ENCODE measurements at places on chromosomes 16 and 17.

GRCh38 chr17:76138234-76138895, 2.7 kb downstream of the FOXJ1 start:
- no peak for DNase-seq

- no peak for DNase-seq
Observed at GRCh38 chr17:50833510-50834428, 1.6 kb upstream of the WFIKKN2 start.

DNA sequence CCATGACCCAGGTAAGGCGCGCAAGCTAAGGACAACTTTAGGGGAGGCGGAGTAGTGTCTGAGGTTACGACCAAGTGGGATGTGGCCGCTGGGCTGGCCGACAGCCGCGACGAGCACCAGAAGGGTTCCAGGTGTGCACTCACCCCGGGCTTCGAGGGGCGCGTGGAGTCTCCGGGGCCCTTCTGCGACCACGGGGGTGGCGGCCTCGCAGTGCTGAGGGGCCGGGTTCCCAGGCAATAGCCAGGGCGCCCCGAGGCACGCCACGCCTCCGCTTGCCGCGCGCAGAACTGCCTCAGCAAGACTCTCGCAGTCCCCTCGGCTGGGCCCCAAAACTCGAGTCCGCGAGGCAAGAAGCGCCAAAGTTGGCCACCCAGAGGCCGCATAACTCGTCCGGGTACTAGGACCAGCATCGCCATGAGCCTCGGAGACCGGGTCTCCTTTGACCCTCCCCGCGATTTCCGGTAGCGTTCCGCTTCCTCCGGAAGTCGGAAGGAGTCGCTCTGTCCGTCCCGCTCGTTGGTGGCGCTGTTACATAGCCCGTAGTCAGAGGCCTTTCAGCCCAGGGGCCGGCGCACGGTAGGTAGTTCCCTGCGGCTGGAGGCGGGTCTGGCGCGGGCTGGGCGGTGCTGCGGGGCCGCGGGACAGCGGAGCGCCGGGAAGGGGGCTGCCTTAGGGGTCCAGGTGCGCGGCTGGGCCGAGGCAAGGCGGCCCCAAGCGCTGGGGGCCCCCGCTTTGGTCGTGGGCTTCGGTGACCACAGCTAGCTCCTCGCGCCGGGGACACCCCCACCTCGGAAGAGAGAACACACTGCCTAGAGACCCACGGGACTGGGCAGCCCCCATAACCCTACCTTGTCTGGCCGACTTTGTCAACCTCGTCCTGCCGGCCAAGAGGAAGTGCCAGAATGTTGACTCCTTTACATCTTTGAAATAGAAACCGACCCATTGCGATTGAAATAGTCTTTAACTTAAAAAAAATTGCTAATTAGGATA, at the start of the genes ADPRM and SCO1:
Gene ADPRM, plus strand, starts transcription at position 503 of the 990 bp plus-strand sequence. CDS start 7,333 bp downstream, outside the sequence.
Gene SCO1, minus strand, starts transcription at position 442 of the 990 bp plus-strand sequence. Its CDS starts 26 bp downstream, at position 416.
- peak; percentile 75 for DNase-seq

DNA sequence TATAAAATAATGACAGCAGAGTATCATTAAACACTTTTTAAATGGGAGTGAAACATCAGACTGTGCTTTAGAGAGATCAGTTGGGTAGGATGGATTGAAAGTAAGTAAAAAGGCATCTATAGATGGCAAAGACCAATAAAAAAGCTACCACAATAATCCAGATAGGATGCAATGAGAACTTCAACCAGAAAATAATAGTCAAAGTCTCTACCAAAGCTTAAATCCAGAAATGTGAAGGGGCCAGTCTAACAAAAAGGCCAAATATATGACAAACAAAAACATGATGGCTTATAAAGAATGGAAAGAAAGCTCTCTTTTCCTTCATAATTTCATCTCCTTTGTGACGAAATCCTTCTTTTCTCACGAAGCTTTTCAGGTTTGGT, 12.3 kb downstream of the KANSL1 start:
- DNase-seq = no peak

GRCh38 chr17:62876063-62876462, 67.9 kb upstream of the MARCHF10 start:
- DNase-seq = no peak

DNA sequence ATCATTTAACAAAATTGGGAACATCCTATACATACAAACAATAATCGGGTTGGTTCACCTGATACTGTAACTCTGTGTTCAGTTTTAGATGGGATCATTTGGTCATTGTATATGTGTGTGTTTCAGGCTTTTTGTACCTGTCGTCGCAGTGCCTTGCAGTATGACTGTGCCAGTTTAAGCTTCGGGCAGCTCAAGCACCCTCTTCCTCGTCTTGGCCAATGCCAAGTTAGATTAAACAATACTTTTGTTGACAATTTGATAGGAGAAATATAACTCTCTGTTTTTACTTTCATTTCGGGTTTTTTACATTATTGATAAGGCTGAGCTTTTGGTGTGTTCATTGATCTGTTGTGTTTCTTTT, 37.0 kb upstream of the ARHGAP17 start:
- DNase-seq = no peak

DNA sequence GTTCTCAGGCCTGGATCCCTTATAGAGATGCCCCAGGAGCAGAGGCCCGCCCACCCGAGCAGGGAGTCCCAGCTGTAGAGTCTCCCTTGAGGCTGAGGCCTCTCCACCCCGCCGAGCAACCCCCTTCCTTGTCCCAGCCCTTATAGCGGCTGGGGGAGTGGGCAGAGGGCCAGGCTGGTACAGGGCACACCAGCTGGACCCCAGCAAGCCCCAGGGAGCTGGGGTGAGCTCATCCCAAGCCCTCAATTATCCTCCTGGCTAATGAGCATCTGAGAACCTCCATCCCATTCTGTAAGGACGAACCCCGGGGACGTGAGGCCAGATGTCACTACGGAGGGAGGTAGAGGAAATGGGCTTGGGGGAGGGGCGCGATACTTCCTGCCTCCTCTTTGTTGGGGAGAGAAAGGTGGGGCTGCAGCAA, 3.2 kb upstream of the SNN start:
- no peak for DNase-seq

DNA sequence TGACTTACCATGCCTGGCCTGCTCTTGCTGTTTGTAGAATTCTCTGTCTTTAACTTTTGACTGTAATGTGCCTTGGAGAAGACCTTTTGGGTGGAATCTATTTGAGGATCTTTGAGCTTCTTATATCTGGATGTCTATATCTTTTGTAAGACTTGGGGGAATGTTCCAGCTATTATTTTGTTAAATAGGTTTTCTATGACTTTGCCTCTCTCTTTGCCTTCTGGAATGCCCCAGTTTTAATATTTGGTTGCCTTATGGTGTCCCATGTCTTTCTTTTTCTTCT, 10.3 kb upstream of the PHB1 start:
- DNase-seq = no peak

- DNase-seq = no peak
Observed at GRCh38 chr16:48617711-48618148, 7.8 kb upstream of the N4BP1 start.

- no peak for DNase-seq
Observed at GRCh38 chr17:64081802-64082799, 47.8 kb downstream of the ERN1 start.

- no peak for DNase-seq
Observed at GRCh38 chr17:80942423-80943345, 49.0 kb upstream of the CHMP6 start.

GRCh38 chr17:80449194-80449929, 27.0 kb downstream of the NPTX1 start:
- no peak for DNase-seq

GRCh38 chr17:41190328-41190727, 641 bp downstream of the KRTAP9-1 start:
- no peak for DNase-seq

GRCh38 chr17:29010586-29010985, 4.8 kb upstream of the SEZ6 start:
- no peak for DNase-seq

- peak; percentile 48 for DNase-seq
Observed at GRCh38 chr16:67883872-67884261, 818 bp upstream of the NRN1L start.
